Caco-2 (cell line): ENCODE measurements at places on chromosomes 3 and 15.

- DNase-seq: no peak
- no peak overlapping the region for H3K27ac ChIP-seq
- H3K4me1 ChIP-seq: no peaks in the 10 kb centered on the region
- no peaks in the 10 kb centered on the region for H3K27me3 ChIP-seq
- no peak overlapping the region for H3K4me3 ChIP-seq
- no peaks in the 10 kb centered on the region; the same call in 1 of the 2 replicates for H3K36me3 ChIP-seq
These were observed 505.1 kb downstream of the MECOM start for GRCh38 chr3:169158379-169158778.

GRCh38 chr15:69743091-69743490, 290.5 kb downstream of the RPLP1 start:
- no peak for DNase-seq
- no peaks in the 10 kb centered on the region for H3K36me3 ChIP-seq
- H3K27me3 ChIP-seq: no peaks in the 10 kb centered on the region
- H3K4me3 ChIP-seq: no peak overlapping the region

DNA sequence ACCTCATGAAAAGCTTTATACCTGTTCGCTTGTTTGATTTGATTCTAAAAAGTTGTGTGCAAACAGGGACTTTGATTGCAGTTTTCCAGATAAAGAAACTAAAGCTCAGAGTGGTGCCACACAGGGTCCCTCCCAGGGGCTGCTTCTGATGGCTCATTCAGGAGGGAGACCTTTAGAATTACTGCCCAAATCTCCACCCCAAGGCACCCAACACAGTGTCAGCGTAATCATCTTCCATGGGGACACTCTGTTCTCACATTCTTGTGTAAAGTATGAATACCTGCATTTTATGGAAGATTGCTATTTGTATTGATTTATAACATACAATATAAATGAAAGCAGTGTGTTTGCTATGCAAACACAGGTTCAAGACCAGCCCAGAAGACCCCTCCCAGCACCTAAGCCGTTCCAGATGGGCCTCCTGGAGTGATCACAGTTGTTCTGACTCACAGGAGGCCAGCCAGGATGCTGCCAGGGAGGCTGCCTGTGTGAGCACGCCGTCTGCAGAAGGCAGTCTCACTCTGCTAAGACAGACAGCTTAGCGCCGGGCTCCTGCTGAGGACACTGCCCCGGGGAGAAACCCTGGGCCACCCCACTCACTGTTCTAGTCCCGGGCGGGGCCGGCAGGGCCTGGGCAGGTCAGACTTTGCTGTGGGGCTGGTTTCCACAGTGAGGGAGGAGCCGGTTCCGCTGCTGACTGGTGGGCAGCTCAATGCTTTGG, 185.6 kb downstream of the FAM43A start:
- H3K36me3 ChIP-seq: no peaks in the 10 kb centered on the region
- no peak overlapping the region for H3K4me3 ChIP-seq
- peaks cover 28% of the 10 kb centered on the region for H3K4me1 ChIP-seq
- peak; percentile 82 for DNase-seq
- H3K27me3 ChIP-seq: no peaks in the 10 kb centered on the region

DNA sequence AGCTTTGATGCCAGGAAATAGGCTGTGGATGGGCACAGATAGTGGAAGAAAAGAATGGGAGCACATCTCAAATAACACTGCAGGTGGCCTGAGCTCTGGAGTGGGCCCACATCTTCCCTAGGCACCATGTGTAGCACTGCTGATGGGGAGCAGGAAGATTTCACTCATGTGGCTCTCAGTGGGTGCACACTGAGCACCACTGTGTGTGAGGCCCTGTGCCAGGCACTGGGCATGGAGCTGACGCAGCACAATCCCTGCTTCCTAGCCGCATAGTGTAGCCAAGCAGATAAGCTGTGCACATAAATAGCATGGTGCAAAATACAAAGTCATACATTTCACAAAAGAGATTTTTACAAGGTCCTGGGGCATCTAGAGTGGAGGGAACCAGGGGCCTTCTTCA, 101.6 kb downstream of the MOBP start:
- H3K36me3 ChIP-seq: no peaks in the 10 kb centered on the region
- H3K4me3 ChIP-seq: no peak overlapping the region
- no peak overlapping the region for H3K27ac ChIP-seq
- DNase-seq: no peak
- H3K27me3 ChIP-seq: no peaks in the 10 kb centered on the region; the same call in 1 of the 2 replicates

- H3K36me3 ChIP-seq: no peaks in the 10 kb centered on the region
- no peak overlapping the region for H3K27ac ChIP-seq
- no peak overlapping the region for H3K4me3 ChIP-seq
- peaks cover under 1% of the 10 kb centered on the region; the same call in 1 of the 2 replicates for H3K4me1 ChIP-seq
- DNase-seq: no peak
- H3K27me3 ChIP-seq: no peaks in the 10 kb centered on the region
These were observed 324.1 kb upstream of the RASGRP1 start for GRCh38 chr15:38888701-38889221.

DNA sequence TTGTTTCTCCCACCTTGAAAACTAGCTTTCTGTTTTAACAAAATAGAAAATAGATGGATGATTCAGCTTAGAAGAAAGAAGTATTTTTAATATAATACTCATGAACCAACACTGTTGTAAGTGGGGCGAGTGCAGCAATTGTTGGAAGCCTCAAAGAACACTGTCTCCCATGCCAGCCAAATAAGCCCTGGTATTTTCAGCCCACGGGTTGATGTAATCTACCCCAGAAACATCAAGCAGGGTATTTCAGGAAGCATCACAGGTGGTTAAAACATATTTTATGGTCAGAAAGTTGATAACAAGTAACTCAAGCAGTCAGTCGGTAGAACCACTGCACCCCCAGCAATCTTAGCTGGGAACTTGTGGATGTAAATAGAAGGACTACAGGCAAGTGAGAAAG, 115.9 kb downstream of the SV2B start:
- H3K27me3 ChIP-seq: no peaks in the 10 kb centered on the region
- no peaks in the 10 kb centered on the region for H3K4me1 ChIP-seq
- no peak overlapping the region for H3K27ac ChIP-seq

- no peaks in the 10 kb centered on the region for H3K36me3 ChIP-seq
- H3K27ac ChIP-seq: no peak overlapping the region
- DNase-seq: no peak
- no peaks in the 10 kb centered on the region for H3K27me3 ChIP-seq
These were observed 5.8 kb downstream of the TMIE start for GRCh38 chr3:46706771-46707582.
